ENCODE measurements at places on chromosomes 12 and 14. TPM values are rescaled to one million over a fixed set of nuclear protein-coding genes. Genes with fewer than 3 reads are reported as not detected.

PPP4R4 gene
- not detected for total RNA-seq

TSPAN19 gene
- 0.07 TPM for total RNA-seq

BTG1 gene
- 13.2 TPM for total RNA-seq

GPX2 gene
- not detected for total RNA-seq

TAMALIN gene
- total RNA-seq = 42.7 TPM

OR11G2 gene
- total RNA-seq = not detected

PRICKLE1 gene
- 36.7 TPM for total RNA-seq

Measured in pulmonary artery endothelial cell (primary cell).